ENCODE measurements at places on chromosomes 1 and 21. TPM values are rescaled to one million over a fixed set of nuclear protein-coding genes. Genes with fewer than 3 reads are reported as not detected.

DNA sequence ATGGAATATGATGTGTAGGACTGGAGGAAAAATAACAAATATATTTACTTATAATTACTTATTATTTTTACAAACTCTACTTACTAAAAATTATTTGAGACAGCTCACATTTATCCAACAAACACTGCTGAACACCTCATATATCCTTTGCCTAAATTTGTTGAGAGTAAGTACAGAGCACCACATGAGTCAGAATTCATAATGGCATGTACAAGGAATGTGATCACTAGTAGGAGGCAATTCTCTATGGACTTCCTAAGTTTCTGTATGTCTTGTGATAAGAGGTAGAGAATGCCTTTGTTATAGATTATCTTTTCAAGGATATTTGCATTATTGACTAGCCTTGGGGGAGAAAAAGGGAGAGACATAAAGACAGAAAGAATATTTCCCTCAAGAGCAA, 8.2 kb upstream of the ST6GALNAC3 start:
- peak; percentile 34 for DNase-seq

GRCh38 chr1:208524925-208525324, 280.7 kb upstream of the PLXNA2 start:
- no peak for DNase-seq

GRCh38 chr1:33339413-33339812, 18.5 kb upstream of the A3GALT2 start:
- DNase-seq: no peak

DNA sequence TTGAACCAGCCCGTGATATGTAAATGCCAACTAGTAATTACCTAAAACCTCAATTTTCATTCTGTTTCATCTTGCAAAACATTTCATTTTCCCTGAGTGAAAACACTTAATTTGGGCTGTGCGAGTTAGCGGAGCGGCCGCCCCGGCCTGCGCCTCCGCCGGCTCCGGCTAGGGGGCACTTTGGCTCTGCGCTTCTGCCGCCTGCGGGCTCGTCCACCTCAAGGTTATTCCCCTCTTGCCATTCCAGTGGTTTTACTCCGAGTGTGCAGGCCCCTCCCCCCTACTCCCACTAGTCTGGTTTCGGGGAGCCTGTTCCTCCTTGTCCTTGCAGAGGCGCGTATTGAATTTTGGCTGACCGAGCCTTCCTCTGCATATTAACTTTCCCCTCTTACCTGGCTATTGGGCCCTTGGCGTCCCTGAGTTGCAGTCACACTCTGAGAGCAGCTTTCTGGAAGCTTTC, 55.6 kb downstream of the PEX14 start:
- peak; percentile 62 for DNase-seq

DNA sequence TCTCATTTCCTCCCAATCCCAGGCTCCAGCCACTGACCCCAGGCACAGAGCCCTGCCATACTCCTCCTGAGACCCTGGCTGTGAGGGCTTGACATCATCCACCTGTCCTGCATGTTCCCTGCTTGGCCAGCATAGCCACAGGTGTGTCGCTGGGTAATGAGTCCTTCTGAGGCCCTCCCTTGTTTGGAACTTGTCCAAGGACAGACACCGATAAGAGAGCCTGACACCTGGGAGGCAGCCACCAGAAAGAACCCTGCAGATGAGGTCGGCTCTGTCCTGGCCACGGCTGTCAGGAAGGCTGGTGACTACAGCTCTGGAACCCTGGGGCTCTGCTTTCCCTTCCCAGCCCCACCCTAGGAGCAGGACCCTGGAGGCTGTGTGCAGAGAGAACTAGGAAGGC, 34.6 kb downstream of the TMEM63A start:
- DNase-seq: no peak

- DNase-seq: no peak
These were observed 220.3 kb upstream of the LYPLAL1 start for GRCh38 chr1:218953386-218953785.

ZNF124 gene
- 10.5 TPM for total RNA-seq

GRCh38 chr1:41890825-41891198, 27.9 kb downstream of the HIVEP3 start:
- peak; percentile 81 for DNase-seq

- no peak for DNase-seq
These were observed 616.8 kb downstream of the RWDD3 start for GRCh38 chr1:95850763-95851162.

IVL gene
- not detected for total RNA-seq

DNA sequence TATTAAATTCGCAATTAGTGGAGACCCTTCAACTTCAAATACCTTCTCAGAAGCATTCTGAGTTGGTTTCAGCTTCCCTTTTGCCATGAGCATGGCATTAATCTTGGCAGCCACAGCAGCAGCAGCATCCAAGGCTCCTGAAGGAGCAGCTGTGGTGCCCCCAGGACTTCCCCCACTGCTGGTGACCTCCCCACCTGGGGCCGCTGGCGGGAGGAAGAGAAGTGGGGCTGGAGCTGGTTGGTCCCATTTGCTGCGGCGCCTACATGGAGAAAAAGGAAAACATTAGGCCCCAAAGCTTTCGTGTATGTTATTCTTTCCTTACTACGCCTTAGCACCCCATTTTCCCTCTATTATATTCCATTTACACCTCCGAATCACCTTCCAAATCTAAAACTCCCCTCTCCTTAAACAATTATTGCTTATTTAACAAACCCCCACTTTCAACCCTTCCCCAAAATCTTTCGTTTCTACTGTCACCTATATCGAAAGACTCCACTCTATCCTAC, 569 bp downstream of the KHDC4 start:
- DNase-seq: no peak

DNA sequence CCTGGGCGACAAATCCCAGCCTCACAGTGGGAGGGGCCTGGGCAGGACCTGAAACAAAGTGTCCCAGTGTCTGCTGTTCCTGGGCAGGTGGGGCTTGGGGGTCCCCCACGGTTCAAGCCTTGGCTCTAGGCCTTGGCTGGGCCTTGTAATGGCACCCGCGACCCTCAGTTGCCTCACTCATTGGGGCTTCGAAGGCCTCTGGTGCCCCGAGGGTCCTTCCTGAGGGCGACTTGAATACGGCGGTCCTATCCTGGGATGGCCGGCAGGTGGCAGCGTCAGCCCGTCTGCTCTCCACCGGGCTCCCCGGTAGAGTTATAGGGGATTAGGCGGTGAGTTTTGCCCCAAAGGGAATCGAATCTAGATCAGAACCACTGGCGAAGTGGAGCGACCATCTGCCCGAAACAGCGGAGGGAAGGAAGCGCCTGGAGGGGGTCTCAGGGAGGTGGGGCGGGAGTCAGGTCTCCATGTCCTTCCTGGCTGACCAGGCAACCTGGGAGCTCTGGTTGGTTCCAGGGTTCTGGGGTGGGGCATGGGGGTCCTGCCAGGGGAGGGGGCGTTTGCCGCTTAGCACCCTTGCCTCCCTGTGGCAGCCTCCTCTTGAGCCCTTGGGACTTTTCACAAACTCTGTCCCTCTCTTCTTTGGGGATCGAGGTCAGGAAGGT, 2.1 kb upstream of the PEX10 start:
- peak; percentile 50 for DNase-seq

Measured in M059J (cell line).